ENCODE measurements at places on chromosomes 2 and 18.
A peak's percentile ranks its signal among the peaks of the same experiment; 100 is the strongest.

DNA sequence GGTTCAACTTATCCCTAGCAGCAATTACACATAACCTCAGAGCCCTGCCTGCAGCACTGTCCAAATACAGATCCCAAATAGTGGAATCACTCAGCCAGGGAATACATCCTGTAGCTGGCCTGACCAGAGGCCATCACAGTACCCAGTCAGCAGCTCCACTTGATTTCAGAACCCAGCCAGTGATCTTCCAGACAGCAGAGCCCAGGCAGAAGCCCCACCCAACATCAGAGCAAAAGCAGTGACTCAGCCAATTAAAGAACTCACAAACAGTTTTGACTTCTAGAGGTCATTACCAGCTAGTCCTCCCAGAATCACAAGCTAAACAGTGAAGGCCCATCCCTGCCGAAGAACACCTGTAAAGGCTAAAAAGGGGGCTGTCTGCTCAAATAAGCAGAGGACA is 118.0 kb upstream of the SRD5A2 start:
- DNase-seq = no peak

DNA sequence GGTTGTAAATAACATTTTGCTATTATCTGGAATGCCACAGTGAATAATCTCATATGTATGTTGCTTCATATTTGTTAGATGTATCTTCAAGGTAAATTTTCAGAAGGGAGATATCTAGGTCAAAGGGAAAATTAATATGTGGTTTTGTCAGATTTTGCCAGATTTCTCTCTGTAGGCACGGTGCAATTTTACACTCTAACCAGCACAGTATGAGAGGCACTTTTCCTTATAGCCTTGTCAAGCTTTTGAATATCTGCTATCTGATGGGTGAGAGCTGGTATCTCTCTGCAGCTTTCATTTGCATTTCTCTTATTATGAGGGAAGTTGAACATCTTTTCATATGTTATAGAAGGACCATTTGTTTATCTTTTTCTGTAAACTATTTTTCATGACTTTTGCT is 175.7 kb upstream of the PGAP1 start:
- no peak for DNase-seq

- DNase-seq = peak; percentile 1
These were observed 112.5 kb upstream of the SLC38A11 start for GRCh38 chr2:165067643-165068486.

DNA sequence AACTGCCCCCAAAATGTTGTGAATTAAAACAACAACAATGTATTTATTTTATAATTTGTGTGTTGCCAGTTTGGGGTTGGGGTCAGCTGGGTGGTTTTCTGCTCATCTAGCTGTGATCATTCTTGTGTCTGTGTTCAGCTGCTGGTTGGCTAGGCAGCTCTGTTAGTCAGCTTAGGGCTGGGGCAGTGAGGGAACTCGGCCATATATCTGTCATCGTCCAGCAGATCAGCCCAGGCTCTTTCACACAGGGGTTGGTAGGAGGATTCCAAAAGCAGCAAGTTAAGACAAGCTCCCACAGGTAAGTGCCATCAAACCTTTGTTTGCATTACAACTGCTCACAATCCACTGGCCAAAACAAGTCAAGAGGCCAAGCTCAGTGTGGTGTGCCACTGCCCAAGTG is 121.5 kb downstream of the LPIN1 start:
- DNase-seq = no peak

- DNase-seq = no peak
These were observed 205.2 kb downstream of the SCG2 start for GRCh38 chr2:223396993-223397392.

DNA sequence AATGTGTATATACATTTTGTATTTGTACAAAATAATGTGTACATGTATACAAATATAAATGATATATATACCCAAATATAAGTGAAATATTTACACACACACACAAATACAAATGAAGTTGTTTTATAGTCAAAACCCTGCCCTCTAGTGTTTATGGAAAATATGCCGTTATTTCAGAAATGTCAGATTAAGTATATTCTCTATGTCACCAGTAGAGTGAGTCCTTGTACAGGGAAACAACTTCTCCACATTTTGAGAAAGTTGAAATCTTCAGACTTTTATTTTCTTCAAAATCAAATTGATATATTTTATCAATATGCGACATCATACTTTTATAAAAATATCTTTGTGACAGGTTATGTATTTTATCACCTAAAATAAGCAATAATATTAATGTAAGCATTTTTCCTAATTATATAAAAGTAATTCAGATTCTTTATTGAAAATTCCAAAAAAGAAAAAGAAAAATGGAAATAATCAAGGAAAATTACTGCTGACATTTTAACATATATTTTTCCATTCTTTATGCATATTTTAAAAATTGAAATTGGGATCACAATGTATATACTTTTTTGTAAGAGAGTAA is 22.4 kb downstream of the ARL6IP6 start:
- no peak for DNase-seq

GRCh38 chr2:138713504-138713903 is 66.7 kb downstream of the NXPH2 start:
- no peak for DNase-seq

GRCh38 chr2:73759904-73760303 is 20.0 kb downstream of the DUSP11 start:
- DNase-seq = no peak

DNA sequence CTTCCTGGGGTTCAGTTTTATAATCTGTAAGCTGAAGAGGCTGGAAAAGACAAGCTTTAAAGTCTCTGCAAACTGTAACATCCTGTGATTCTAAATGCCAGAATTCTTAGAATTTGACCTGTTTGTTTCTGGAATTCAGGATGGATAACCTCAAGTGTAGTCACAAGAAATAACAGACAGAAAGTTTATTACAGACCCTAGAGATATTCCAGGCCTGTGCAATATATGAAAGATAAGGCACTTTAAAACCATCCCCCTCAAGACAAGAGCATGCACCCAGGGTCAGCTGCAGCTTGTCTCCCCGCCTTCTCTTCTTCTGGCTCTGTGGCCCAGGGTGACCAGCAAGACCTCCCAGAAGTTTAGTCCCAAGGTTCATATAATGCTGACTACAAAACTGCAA is 298.7 kb upstream of the ACVR2A start:
- DNase-seq = no peak

- no peak for DNase-seq
These were observed 99.0 kb upstream of the MCFD2 start for GRCh38 chr2:47014564-47015051.

DNA sequence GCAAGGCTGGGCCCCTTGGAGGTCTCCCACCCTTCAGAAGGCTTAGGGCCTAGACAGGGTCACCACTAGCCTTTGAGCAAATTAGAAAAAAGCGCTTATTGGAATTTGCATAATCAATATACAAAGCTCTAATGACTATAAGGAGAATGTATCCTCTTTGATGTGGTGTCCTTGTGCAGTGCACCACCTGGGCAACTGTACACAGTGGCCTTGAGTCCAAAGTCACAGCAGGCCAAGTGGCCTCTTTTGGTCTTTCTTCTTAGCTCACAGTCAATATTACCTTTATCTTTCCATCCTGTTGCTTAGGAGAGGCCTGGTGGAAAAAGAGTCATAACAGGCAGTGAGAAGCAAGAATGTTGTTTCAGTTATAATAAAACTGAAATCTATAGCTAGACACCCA is 19.7 kb upstream of the ST3GAL5 start:
- DNase-seq = no peak

- no peak for DNase-seq
These were observed 1676.4 kb upstream of the SLC39A10 start for GRCh38 chr2:193980599-193980998.

DNA sequence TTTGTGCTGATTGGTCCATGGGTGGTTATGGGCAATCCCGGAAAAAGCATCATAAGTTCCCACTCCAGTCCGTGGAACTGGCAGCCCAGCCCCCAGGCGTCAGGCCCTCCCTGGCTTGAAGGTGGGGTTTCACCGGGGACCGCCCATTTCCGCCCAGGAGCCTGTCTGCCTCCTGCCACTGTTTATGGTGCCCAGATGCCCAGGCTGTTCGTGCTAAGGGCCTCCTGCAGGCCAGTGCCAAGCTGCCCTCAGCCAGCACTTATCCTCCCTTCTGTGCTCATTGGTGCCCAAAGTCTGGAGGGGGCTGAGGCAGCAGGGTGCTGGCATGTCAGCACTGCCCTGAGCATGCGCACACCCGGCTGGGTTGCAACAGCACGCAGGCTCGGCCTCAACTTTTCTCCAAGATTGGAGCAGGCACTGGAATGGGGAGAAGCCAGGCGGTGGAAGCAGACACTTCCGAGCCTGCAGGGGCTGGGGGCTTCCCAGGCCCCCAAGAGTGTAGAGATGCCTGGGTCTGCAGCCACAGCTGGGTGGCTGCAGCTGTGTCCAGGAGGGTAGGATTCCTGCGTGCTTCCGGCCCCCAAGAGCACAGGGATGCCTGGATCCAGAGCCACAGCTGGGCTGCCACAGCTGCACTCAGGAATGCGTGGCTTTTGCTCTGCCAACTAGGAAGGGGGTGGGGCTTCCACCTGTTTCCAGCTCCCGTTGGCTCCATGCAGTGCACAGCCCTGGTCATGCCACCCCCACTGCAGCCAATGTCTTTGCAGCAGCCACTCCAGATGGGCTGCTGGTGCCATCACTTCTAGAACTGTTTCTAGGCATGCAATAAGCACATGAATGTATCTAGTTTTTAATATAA is 74.0 kb downstream of the AGPS start:
- no peak for DNase-seq

GRCh38 chr2:4272261-4272858 is 569.0 kb downstream of the DCDC2C start:
- no peak for DNase-seq

DNA sequence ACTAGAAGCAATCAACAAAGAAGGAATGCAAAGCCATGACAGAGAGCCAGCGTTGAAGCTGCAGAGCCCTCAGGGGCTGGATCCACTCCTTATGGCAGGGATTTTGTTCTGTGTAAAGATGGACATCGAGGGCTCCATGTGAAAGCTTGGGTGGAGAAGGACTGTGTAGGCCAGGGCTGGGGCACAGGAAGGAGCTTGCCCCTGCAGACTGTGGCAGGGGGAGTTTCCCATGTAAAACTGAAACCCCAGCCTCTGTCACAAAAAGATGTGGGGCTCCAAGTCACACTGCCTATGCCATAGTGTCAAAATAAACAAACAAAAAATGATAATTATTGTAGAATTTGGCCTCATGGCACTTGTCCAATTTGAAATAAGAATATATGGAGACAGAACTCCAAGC is 408.7 kb upstream of the HS6ST1 start:
- no peak for DNase-seq

- DNase-seq = no peak
These were observed 107.3 kb upstream of the HS6ST1 start for GRCh38 chr2:128425731-128426620.

GRCh38 chr2:112340475-112341267 is 65.3 kb downstream of the ZC3H6 start:
- no peak for DNase-seq

GRCh38 chr2:31440764-31441163 is 26.2 kb upstream of the XDH start:
- DNase-seq = no peak

DNA sequence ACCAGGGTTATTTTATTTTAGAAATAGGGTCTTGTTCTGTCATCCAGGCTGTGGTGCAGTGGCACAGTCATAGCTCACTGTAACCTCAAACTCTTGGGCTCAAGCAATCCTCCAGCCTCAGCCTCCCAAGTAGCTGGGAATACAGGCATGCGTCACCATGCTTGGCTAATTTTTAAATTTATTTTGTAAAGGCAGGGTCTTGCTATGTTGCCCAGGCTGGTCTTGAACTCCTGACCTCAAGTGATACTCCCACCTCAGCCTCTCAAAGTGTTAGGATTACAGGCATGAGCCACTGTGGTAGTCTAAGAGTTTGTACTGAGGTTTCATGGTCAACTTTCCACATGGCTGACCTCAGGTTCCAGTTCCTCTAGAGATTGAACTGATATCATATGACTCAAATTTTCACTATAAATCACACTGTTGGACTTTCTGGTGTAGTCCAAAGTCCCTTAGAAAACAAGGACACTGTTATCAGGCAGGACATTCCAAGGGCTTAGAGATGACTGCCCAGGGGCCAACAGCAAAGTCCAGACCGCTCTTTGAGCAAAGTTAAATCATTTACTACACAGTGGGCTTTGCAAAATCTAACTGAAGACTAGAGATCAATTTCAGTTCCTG is 82.0 kb upstream of the MEX3C start:
- no peak for DNase-seq

- no peak for DNase-seq
These were observed 33.5 kb upstream of the REL start for GRCh38 chr2:60847854-60848253.

- no peak for DNase-seq
These were observed 38.2 kb downstream of the MC2R start for GRCh38 chr18:13877157-13877556.

DNA sequence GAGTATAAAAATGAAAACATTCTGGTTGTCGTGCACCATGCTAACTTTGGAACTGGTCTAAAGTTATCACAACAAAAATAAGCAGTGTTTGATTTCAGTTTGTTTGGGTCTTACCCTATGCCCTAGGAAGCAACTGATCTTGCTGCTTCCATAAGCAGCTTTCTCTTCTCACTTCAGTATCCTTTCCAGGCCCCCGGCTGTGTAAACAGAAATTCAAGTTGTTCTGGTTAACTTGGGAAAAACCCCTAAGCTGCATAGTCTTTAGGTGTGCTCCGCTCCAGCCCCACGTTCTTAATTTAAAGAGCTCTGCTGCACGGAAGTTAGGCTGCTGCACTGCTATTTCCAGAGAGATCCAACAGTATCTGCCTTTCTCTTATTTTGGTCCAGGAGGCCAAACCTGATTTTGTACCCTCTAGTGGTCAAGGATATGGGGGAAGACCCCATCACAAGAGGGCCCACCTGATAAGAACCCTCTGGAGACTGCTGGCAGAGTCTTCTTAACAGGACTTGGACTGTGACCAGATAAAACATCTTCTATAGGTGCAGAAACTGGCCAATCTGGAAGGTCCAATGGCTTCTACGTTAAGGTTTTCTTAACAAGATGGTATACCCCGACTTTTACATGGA is 69.1 kb downstream of the FEZ2 start:
- DNase-seq = no peak

DNA sequence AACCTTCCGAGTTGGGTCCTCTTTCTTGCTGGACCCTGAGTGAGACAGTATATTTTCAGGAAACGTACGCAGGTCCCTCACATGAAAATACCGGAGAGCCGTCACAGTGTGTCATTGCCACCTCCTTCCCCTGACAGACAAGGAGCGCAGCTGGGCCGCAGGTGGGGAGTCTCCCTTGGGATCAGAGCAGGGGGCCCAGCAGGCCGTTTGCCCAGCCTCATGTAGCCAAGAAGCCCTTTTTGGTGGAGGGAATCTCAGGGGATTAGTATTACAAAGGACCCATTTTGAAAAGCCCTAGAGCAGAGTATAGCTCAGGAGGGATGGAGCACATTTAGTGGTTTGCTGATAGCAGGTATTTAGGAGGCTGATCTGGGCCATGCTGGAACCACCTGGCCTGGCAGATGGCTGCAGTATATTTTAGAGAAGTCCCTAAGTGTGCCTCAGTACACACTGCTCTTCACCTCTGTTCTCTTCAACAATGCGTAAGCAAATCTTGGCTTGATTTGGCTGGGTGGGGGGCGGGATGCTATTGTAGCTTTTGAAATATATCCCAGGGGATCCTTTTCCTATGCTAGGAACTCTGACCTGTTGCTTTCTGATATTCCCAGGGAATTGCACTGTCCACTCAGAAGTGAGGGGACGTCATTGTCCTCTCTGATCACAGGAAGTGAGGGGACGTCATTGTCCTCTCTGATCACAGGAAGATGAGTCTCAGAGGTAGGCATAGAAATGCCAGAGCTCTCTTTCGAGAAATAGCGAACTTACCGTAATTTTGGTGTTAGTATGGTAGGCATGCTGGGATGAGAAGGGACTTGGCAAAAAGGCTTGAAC is 171.9 kb downstream of the HRH4 start:
- no peak for DNase-seq

Measured in GOT3 (cell line).